SW 1271 (cell line): ENCODE measurements at places on chromosomes 4 and X.

DNA sequence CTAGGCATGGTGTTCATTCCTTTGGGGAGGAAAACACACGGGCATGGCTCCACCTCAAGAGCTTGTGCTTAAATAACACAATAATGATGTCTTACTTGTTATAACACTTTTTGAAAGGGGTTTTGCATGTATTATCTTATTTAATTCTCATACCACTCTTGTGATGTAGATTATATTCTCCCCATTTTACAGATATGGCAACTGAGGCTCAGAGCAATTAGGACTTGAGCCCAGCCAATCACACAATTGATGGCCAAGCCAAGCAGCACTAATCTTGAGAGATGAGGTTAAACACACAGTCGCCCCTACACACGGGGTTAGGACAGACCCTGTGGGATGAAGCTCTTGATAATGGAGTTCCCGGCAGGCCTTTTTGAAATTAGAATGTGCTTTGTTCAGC lies 45.1 kb downstream of the BCORL1 start:
- no peak for DNase-seq

GRCh38 chr4:6134612-6135220 lies 65.6 kb downstream of the JAKMIP1 start:
- peak; percentile 11 for DNase-seq

- DNase-seq: no peak
Observed at GRCh38 chr4:101850698-101851097, 60.2 kb downstream of the BANK1 start.

- DNase-seq: no peak
Observed at GRCh38 chr4:58600290-58600689, 1490.1 kb upstream of the IGFBP7 start.

DNA sequence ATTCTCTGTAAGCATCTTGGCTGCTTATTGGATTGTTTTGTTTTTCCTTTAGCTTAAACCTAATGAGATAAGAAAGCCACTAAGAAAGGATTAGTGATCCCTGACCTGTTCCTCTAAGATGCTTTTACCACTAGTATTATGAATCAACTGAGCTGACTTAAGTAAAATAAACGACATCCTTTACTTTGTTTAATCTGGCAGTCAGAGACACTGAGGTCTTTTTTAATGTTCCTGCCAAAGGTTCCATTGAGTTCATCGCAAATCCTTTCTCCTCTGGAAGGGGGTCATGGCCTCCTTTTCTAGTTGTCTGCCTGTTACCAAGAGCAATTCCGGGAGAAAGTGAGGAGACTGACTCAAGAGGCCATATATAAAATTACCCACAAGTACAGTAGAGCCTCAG lies 1038.3 kb upstream of the SLIT2 start:
- no peak for DNase-seq

- no peak for DNase-seq
Observed at GRCh38 chr4:186166852-186167512, 24.4 kb upstream of the CYP4V2 start.

GRCh38 chr4:44760142-44760898 lies 34.0 kb upstream of the GNPDA2 start:
- peak; percentile 49 for DNase-seq

- DNase-seq: peak; percentile 1
Observed at GRCh38 chrX:72245461-72246089, 6.7 kb upstream of the ERCC6L start.

- DNase-seq: no peak
Observed at GRCh38 chrX:110258552-110258951, 59.3 kb downstream of the AMMECR1 start.

DNA sequence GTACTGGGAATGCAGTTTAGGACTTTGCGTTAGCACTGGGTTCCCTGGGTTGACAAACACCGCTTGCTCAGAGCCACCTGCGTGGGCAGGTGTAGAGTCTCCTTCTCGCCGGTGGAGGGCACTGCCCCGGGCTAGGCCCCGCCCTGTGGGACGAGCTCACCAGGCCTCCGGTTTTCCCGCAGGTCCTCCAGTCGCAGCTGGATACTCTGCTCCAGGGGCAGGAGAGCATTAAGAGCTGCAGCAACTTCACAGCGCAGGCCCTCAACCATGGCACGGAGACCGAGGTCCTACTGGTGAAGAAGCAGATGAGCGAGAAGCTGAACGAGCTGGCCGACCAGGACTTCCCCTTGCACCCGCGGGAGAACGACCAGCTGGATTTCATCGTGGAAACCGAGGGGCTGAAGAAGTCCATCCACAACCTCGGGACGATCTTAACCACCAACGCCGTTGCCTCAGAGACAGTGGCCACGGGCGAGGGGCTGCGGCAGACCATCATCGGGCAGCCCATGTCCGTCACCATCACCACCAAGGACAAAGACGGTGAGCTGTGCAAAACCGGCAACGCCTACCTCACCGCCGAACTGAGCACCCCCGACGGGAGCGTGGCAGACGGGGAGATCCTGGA lies 49.2 kb upstream of the MND1 start:
- DNase-seq: no peak

GRCh38 chrX:70508296-70508911 lies 63.8 kb downstream of the DLG3 start:
- DNase-seq: no peak

- no peak for DNase-seq
Observed at GRCh38 chr4:76374798-76375197, 46.1 kb downstream of the CCDC158 start.

DNA sequence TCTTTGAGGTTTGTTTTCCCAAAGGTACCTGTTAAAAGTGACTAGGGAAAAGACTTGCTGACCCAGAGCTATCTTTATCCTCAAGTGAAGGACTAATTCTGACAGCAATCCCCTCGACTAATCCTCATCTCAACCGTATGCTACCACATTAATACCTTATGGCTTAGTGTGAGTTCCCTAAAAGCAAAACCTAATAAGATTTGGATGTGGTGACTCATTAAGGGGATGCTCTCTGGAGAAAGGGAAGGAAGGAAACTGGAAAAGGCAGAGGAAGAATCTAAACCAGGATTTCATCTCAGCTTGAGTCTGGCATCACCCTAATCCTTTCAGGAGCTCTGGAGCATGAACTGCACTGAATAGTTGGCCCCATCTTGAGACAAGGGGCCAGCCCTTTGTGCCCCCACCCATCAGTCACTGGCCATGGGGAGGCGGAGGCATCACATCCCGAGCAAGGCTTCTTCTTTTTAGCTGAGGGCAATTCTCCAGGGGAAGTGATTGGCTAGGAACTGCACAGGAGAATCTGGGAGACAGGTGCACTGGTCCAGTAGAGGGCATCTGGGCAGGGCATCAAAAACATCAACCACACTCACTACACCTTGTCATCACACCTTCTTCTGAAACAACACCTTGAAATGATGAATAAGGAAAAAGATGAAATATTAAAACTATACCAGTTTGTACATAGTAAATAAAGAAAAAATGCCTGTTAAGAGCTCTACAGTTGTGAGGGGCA lies 6.9 kb upstream of the BBS7 start:
- DNase-seq: no peak

- no peak for DNase-seq
Observed at GRCh38 chrX:20026278-20026677, 35.4 kb upstream of the BCLAF3 start.

- DNase-seq: no peak
Observed at GRCh38 chrX:1398431-1399340, 6.8 kb upstream of the SLC25A6 start.

DNA sequence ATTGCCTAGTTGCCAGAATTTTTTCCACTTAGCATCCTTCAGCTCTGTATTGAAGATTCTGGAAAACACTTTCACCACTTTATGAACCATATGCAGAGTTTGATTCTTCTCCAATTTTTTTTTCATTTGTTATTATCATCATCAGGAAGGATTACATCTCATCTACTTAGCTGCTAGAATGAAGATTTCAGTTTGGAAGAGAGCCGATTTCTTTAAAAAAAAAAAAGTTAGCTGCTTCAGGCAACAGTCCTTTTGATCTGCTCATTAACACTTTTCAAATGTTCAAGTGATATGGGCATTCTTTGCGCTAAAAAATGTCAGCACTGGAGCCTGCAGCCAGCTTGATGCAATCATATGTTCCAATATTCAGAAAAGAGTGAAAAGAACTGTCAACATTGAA lies 76.2 kb downstream of the ANTXR2 start:
- no peak for DNase-seq

GRCh38 chr4:36349938-36350549 lies 68.6 kb downstream of the DTHD1 start:
- no peak for DNase-seq

- DNase-seq: no peak
Observed at GRCh38 chr4:120215350-120215749, 148.7 kb upstream of the MAD2L1 start.

GRCh38 chr4:57055886-57056285 lies 54.3 kb downstream of the IGFBP7 start:
- no peak for DNase-seq

- DNase-seq: peak; percentile 49
Observed at GRCh38 chrX:20514358-20514757, 247.6 kb upstream of the RPS6KA3 start.

DNA sequence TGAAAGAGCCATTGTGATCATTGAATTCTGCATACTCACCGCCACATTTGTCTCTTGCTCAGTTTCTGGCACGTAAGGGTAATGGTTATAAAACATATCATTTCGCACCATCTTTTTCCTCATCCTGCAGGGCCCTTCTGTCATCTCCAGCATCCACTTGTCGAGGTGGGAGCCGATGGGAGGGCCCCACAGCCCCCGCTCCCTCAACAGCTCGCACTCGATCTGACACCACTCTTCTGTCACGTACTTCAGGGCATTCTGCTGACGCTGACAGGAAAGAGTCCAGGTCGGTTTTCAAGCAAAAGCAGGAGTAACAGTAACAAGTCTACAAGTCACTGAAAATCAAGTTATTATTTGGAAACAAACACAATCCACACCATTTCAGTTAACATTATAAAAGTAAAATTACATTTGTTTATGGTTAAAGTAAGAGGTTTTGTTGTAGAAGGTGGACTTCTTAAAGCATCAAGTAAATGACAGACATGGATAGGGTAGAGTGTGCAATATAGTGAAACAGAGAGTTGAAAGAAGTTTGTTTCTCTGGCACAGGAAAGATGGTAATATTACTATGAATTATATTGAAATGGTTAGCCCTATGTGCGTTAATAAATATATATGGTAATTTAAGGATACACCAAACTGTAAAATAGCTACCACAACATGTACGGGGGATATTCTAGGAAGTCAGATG lies 150.6 kb downstream of the CDS1 start:
- DNase-seq: no peak

DNA sequence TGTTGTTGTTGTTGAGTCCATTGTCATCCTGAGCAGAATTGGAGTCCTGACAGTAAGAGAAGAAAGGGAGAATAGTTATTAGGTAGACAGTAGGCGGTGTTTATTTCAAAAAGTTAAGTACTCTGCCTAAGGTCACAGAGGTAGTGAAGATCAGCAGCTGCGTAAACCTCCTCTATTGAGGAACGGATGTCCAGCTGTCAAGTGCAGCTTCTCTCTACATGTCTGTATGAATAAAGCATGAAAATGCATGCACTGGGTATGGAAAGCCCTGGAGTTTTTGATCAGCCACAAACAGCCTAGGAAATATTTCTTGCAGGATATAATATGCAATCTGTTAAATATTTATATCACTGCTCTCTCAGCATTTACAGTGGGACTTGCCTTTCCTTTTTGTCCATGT lies 109.4 kb upstream of the CBLL2 start:
- no peak for DNase-seq

GRCh38 chr4:188439641-188440311 lies 300.5 kb downstream of the TRIML1 start:
- DNase-seq: no peak

GRCh38 chrX:48196745-48197201 lies at the start of gene SSX5:
Gene SSX5 (minus strand): TSS chrX:48196795. CDS start chrX:48195358, 1,437 bp downstream.
- DNase-seq: no peak

- no peak for DNase-seq
Observed at GRCh38 chrX:50718776-50719175, 95.2 kb downstream of the SHROOM4 start.

DNA sequence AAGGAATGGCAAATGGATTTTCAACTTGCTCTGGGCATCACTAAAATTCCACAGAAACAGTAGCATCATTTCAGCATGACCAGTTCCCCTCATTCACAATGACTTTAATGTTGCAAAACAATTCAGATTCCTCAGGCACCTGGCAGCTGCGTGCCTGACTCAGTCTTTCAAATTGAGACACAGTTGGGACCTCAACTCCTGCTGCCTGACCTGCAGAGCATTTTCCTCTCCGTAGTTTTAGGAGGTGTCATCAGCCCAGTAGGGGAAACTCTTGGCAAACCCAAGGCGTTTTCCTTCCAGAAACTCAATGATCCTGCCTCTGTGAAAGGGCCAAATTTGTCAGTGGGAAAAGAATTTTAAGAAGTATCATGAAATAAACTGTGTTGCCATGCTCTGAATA lies 388.9 kb downstream of the SPRY1 start:
- no peak for DNase-seq

GRCh38 chrX:916230-916599 lies 285.6 kb downstream of the SHOX start:
- DNase-seq: no peak

DNA sequence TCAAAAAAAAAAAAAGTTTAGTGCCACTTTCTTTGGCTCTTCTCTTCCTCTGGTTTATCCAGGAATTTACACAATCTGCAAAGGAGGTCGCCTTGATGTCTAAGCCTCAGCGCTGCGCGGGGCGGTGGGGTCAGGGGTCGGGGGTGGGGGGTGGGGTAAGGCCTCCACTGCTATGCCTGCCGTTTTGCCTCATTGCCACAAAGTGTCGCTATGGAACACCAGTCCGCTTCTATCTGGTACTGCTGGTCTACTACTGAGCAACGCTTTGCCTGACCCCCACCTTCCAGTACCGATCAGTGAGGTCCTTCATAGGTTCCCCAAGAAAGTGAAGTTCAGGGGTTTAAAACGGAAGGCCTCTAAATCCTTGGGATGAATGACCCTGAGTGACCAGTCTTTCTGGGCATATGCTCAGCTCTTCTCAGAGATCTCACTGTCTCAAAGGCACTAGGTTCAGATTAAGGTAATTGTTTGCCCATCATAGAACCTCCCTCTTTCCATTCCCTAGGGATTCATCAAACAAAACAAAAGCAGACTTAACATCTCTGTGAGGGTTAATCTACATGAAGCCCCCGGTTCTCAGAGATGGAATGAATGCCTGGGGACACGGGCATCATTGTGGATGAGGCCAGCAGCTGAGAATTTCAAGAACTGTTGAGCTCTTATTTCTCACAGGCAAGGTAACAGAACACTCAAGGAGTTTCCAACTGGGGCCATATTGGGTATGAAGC lies 16.9 kb upstream of the TSR2 start:
- DNase-seq: no peak
